ENCODE measurements at places on chromosomes 11 and 22.
A peak's percentile ranks its signal among the peaks of the same experiment; 100 is the strongest.

DNA sequence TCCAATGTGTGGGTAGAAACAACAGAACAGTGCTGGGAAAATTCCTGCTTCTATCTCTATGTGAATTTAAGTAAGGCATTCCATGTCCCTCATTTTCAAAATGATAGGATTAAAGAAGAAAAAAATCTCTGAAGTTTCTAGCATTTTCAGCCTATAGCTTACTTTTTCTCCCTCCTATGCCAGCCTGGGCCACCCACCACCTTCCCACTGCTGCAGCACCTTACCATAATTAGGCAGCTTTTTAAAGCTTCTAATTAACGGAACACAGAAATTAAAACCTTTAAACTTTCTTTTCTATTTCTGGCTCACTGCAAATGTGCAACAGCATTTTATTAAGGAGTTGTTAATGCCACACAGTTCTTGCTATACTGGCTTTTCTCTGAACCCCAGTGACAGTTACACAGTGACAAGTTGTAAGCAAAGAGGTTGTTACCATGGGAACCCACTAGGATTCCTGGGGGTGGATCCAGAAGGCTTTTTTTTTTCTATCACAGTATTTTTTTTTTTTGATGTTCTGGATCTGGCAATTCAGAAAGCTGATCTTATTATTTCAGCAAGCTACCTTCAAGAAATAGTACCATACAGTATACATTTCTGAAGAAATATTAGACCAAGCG lies 20.2 kb downstream of the CELF1 start:
- DNase-seq = no peak

DNA sequence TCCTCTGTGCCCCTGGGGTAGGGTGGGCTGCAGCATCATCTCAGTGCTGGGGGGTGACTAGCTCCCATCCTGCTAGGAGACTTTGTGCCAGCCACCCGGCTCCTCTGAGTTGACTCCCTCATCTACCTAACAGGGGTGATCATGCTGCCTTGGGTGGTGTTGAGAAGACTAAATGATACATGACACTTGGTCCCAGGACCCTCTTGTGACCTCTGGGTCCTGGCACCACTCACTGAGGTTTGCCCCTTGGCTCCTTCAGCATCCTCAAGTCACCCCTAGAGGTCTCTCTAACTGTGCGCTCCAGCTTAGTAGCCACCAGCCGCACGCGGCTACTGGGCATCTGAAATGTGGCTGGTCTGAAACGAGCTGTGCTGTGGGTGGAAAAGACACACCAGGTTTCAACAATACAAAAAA lies 72.1 kb downstream of the LRRC32 start:
- no peak for DNase-seq

DNA sequence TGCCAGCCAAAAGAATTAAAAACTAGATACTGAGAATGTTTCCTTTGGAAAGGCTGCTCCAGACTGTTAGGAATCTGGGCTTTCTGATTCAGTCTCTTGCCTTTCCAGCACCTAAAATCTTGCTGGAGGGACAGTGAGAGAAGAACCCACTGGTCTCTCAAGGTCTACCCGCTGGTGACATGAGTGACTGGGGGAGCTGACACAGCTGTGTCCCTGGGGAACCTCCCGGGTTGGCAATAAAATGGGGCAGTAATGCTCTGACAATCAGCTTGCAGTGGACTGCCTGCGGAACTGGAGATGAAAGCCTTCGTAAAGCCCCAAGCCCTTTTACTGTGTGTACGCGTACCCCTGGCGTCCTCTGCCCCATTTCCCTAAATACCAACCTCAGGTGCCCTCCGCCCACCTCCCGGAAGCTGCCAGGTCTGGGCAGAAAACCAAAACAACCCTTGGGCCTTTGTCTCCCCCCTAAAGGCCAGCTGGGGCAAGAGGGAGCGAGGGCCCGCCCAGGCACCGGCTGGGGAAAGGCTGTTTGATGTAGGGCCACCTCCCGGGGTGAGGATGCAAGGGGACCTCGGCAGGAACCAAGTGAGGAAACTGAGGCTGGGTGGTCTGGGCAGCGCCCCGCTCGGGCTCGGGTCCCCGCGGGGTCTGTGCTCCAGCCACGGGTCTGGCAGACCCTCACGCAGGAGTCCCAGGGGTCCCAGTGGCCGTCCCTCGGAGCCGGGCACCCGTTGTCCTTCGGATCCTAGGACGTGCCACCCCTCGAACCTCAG lies 741 bp downstream of the CARS1 start:
- DNase-seq = no peak

DNA sequence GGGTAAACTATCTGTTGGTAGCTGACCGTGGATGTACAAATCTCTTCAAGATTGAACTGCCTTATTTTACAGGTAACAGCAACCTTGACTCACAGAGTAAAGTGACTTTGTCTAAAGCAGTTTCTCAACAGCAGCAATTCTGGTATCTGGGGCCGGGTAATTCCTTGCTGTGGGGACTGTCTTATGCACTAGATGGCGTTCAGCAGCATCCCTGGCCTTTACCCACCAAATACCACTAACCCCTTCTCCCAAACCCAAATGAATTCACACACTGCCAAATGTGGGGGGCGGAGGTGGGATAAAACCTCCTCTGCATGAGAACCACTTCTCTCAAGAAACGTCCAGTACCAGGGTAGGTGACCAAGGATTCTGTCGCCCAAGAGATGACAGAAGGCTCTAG lies 1.7 kb upstream of the INCENP start:
- peak; percentile 24 for DNase-seq

DNA sequence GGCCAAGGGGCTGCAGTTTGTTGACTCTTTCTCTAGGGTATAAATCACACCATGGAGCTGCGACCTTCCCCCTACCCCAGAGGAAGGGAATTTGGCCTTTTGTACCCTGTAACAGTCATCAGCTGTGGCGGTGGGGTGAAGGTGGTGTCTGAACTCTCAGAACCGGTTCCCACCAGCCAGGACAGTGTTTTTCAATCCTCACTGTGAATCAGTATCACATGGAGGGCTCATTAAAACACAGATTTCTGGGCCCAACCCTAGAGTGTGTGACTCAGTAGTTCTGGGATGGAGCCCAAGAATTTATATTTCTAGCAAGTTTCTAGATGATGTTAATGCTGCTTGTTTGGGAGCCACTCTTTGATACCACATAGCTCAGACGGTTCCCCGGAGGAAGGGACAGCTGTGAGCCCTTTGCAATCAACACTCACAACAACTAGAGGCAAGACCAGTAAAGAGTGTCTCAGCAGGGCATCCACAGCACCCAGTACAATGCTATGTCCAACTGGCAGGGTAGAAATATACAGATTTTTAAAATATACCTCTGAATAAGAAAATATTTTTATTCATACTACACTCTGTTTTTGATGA lies 43.9 kb upstream of the FAT3 start:
- DNase-seq = no peak
